Non-pigmented ciliary epithelial cell (primary cell): ENCODE measurements at places on chromosomes 5 and 9.

GRCh38 chr5:112382886-112383285, 36.2 kb downstream of the EPB41L4A start:
- DNase-seq: no peak

- DNase-seq: no peak
Measured at GRCh38 chr5:141525653-141526052, 36.8 kb downstream of the PCDHGC5 start.

GRCh38 chr5:86964889-86965288, 302.8 kb upstream of the RASA1 start:
- no peak for DNase-seq

DNA sequence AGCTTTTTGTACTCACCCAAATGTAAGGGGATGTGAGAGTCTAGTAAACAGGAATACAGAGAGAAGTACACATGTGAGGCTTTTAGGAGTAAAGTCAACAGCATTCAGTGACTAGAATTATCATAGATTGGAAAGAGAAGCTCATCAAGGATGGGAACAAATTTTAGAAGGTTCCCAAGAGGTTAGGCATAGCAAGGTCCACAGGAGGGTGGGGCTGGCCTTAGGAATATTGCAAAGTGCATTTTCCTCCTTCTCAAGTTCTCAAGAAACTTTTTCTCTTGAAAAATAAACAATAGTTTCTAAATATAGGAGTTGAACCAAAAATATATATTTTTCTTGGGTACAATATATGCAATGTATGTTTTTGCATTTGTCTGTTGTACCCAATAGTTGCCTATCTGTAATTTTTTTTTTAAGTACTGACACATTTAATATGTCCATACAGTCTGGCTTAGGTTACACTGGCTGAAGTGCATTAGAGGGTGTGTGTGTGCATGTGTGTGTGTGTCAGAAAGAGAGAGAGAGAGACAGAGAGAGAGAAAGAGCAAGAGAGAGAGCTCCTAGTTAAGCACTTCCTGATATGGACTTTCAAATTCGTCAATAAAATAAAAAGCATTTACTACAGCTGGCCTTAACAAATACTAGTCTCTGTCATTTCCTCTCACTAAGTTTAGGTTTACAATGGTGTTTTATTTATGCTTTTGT, 62.2 kb downstream of the SNX18 start:
- no peak for DNase-seq

DNA sequence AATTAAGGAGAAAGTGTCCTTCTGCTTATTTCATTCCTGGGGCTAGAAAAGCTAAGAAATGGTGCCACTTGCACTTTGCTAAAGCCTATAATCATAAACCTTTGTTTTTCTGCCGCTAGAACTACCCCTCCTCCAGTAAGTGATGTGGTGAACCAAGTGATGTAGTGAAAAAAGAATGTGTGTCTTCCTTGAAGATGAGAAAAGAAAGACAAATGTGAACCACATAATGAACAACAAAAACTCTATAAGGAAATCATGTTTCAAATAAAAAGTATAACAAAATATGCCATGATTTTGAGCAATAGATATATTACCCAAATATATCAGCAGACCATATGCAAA, 179.0 kb upstream of the SGCD start:
- no peak for DNase-seq
